ENCODE measurements at places on chromosomes 3 and 15. TPM values are rescaled to one million over a fixed set of nuclear protein-coding genes. Genes with fewer than 3 reads are reported as not detected.

DNA sequence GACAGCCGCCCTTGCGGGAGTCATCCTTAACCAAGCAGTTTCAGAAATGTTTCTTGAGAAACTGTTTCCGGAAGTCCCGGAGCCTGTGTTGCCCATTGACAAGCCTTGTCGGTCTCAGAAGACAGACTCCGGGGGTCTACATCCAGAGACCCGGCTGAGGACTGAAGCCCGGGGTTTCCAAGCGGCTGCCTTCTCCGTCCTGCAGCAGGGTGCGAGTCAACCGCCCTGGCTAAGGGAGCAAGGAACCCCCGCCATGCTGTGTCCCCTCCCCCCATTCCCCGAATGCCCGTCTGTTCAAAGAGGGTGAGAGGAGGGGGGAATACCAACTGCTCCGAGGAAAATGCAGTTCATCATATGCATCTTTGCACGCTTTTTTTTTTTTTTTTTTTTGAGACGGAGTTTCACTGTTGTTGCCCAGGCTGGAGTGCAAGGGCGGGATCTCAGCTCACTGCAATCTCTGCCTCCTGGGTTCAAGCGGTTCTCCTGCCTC, 61.6 kb downstream of the ATP1B3 start:
- DNase-seq, result no peak

GRCh38 chr15:40306908-40307307, 827 bp downstream of the PLCB2 start:
- DNase-seq, result no peak

GRCh38 chr3:11246663-11246970, 25.6 kb upstream of the ATG7 start:
- DNase-seq, result no peak

DNA sequence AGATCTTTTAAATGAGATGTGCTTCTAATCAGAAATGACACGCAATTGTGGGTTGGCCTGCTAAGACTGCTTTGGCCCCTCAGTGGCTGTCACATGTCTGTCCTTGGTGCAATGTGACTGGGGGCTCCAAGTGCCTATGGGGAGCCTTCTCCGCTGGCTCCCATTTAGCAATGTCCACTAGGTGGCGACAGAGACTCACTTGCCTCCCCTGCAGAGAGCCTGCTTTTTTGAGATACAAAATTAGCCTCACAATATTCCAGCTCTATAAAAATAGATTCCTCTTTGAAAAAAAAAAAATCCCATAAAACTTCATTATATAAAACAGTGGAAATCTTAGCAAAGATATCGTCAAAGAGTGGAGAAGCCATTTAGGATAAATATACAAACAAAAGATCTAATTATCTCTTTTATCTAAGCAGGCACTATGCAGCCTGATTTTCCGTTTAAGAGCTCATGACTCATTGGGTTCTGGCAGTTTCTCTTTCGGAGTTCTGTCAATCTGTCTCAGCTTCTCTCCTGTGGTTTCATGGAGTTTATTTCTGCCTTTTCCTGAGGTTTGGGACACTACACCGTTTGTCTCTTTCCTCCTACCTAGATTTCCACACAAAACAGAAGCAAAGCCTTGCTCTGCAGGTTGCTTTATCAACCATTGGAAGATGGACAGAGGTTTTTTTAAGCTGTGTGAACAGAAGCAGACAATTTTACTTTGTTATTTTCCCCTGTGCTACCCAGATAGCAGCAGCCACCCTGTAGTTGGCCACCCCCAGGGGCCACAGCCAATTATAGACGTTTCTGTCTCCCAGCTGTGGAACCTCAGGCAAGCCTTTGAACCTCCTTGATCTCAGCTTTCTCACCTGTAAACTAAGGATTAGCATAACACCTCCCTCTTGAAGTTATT, 68.4 kb upstream of the TNFAIP8L3 start:
- no peak for DNase-seq

DNA sequence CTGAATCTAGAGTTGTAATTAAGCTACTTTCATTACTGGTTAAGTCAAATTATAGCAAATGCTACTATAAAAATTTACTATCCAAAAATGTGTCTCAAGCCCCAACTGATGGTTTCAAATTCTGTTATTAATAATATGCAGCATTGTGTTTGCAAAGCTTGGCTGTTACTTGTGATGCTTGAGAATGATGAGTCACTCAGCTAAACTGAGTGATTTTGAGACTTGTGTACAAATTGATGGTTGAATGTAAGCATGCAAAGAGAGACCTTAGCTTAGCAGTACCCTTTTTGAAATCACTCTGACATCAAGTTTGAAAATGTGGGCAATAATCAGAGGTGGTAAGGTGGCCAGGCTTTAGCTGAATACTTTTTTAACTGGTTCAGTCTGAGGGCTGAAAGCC, 27.6 kb downstream of the OPA1 start:
- DNase-seq, result no peak

GRCh38 chr3:29686889-29687592, 406.2 kb downstream of the RBMS3 start:
- no peak for DNase-seq

- DNase-seq, result no peak
Measured at GRCh38 chr3:175005881-175006280, 146.7 kb downstream of the NAALADL2 start.

- no peak for DNase-seq
Measured at GRCh38 chr15:45117308-45118130, 3.4 kb downstream of the DUOXA2 start.

DNA sequence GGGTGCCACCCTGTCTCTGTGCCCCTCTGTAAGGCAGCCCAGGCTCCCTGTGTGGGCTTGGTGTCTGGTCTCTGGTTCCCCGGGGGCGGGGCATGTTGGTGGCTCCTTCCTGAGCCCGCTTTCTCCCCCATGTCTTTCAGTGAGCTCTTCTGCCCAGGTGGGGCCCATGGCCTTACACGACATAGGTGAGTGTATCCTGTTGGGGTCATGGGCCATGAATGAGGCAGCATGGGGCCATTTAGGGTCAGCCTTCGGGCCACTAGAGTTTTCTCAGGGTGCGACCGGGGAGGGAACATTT, 195.1 kb downstream of the UBE3A start:
- DNase-seq, result no peak

- DNase-seq, result no peak
Measured at GRCh38 chr3:182981038-182981380, 671 bp upstream of the DCUN1D1 start.

Gene CELSR3
- total RNA-seq, result 0.79 TPM

DNA sequence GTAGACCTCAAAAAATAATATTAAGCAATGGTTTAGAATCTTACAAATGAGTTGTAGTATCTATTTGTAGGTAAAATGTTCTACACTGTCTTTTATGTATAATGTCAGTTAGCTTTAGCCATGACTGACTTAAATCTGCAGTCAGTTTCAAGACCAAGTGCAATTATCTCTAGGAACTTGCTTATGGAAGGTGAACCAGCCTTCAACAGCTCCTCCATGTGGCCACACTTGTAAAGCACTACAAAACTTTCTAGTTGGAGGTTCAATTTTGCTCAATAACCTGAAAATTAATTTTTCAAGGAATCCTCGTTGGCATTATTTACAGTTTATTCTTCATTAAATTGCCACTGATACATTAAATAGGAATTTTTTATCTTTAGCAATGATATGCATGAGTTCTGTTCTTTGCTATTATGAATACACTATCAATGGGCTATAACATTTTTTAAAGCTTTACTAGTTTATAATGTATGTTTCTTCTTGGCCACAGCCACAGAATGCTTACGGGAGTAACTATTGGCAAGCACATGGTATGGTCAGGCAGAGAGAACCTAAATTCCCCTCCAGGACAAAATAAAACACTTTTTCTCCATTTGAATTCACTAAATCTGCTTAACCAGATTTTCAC, 315.3 kb upstream of the UBE2E2 start:
- no peak for DNase-seq

- no peak for DNase-seq
Measured at GRCh38 chr3:64911138-64911537, 223.3 kb upstream of the ADAMTS9 start.

DNA sequence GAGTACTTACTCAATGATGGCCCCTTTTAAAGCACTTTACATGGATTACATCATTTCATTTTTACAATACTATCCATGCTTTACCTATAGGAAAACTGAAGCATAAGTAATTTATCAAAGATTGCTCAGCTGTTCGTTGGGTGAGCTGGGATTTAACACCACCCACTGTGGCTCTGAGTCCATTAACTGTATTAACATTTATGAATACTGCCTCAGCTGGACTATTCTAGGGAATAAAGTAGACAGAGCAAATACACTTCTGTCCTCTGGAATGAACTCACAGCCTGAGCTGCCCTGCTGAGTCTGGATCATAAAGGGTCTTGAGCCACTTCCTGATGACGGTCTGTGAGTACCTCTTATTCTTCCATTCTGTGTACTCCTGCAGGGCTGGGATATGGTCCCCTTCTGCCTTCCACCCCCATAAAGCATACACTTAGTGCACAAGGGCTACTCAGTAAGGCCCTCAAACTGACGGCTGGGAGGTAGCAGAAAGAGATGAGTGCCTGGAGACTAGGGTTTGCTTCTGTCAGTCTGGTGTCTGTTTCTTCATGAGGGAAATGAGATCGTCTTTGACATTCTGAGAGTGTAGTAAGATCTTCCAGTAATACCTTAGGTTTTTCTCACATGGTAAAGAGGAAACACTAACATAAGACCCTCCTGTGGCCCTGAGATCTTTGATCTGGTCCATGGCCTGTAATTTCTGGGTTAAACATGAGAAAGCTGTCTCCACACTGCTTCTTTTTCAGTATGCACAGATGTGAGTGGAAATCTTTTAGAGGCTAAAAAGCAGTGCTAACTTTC, 12.6 kb upstream of the ST6GAL1 start:
- no peak for DNase-seq

DNA sequence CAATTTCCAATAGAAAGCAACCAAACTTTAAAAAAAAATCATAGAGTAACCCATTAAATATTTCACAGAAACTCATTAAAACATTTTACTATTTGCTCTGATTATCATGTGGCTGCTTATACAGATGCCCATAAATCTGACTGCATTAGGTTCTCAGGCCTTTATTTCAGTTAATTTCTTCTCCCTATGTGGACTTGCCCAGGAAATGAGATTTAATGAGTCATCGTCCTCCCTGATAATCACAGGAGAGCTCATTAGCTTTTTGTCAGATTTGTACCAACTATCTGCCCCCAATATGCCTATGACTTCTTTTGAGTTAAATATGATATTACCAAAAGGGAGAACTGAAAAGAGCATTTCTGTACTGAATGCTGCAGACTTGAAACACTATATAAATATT, 168.0 kb downstream of the FOXB1 start:
- no peak for DNase-seq

Gene AMIGO3
- total RNA-seq, result not detected

DNA sequence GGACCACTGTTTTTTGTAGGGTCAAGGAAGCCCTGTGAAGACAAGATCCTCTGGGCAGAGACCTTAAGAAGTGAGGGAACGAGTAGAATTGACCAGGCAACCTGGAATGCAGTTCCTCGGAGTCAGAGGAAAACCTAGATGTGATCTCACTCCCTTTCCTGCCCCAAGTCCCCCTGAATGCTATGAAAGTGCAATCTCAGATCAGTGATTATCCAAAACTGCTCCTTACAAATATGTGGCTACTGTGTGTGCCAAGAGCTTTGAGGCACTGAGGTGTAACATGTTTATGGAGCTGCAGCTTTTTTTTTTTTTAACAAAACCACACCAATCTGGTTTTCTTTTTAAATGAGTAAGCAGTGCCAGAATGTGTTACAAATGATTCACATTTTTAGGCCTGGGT, 35.8 kb downstream of the THSD4 start:
- DNase-seq, result no peak

DNA sequence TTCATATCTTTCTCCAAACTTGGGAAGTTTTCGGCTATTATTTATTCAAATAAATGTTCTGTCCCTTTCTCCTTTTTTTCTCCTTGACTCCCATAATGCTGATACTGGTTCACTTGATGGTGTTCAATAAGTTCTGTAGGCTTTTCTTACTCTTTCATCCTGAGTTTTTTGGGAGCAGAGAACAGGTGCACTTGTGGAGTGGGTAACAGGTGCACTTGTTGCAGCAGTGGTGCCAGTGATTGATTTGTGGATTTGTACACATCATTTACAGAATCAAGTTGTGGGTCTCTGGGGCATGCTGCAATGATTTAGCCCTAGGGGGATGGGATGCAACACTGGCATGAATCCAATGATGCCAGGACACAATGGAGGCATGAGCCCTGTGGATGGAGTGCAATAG, 14.8 kb upstream of the OR5H1 start:
- DNase-seq, result no peak

Gene KLHDC8B
- total RNA-seq, result 27.3 TPM

Gene LEO1
- total RNA-seq, result 25.5 TPM

- DNase-seq, result no peak
Measured at GRCh38 chr15:61828860-61829513, 231.3 kb downstream of the VPS13C start.

Gene XCR1
- total RNA-seq, result 1.0 TPM

DNA sequence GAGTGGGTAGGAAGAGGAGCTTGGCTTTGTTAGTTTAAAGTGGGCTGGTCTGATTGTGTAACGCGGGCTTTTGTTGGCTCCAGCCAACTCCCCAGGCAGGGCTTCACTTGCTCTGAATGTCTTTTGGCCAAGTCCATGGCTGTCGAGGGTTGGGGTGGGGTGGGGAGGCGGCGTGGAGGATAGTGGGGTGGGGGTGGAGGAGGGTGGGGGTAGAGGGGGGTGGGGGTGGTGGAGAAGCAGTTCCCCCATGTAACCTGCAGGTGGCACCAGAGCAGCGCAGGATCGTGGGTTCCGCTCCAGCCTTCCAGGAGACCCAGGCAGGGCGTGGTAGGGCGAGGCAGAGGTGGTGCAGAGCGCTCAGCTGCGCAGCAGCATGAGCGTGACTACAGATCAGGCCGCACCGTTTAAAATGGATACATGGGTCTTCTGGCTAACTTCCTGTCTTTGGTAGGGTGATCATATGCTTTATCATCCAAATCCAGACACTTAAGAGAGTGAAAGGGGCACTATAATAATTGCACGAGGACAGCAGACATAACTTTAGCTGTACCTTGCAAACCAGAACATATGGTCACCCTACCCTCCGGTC, 28.3 kb downstream of the GOLGA6A start:
- DNase-seq, result no peak

Gene SIAH2
- total RNA-seq, result 27.4 TPM

DNA sequence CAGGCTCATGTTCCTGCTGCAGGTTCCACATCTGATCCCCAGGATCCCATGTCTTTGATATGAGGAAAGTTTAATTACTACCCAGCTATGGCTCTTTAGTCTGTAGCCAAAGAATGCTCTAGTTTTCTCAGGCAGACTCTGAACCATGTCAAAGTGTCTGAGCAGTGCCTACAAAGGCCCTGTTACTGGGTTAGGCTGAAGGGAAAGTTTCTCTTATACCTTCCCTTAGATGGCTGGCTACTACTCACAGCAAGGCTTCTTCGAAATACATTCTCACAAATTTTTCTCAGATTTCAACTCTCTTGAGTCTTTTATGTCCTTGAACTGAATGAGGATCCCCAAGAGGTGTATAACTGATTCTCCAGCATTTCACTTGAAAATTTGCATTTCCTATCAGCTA, 102.4 kb downstream of the NR1D2 start:
- no peak for DNase-seq

Gene SCAMP2
- total RNA-seq, result 22.4 TPM

Gene RYR3
- total RNA-seq, result 10.5 TPM

- no peak for DNase-seq
Measured at GRCh38 chr3:61875046-61875844, 313.9 kb downstream of the PTPRG start.
